GM12878 (cell line): ENCODE measurements at places on chromosomes 1 and 21. TPM values are rescaled to one million over a fixed set of nuclear protein-coding genes. Genes with fewer than 3 reads are reported as not detected.

ALDH9A1 gene
- 34.4 and 37.0 TPM in 2 replicates for total RNA-seq

KCNT2 gene
- not detected in 2 replicates for total RNA-seq

GRCh38 chr1:236394879-236395229 lies 768 bp downstream of the EDARADD start:
- no peak for DNase-seq

- no peak for DNase-seq
These were observed 31.4 kb upstream of the ARTN start for GRCh38 chr1:43902058-43902831.

- DNase-seq: no peak
These were observed 14.9 kb downstream of the COPA start for GRCh38 chr1:160328184-160328583.

- DNase-seq: no peak
These were observed 47.2 kb upstream of the PRMT6 start for GRCh38 chr1:107009281-107009680.

DNA sequence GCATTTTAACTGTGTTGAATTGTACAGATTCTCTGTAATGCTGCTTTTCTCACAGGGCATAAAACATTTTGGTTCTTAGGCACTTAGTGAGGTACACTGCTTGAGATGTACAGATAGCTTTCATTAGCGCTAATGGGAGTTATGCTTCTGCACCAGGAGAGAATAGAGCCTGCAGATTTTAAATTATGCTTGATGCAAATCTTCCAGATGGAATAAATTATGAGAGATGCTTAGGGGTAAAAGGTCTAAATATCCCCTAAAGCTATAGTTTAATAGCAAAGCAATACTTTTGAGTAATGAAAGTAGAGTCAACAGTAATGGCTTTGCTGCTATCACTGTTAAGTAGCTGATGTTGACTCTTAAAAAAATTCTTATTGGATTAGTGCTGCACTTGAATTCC lies 248.9 kb downstream of the S1PR1 start:
- no peak for DNase-seq

DNA sequence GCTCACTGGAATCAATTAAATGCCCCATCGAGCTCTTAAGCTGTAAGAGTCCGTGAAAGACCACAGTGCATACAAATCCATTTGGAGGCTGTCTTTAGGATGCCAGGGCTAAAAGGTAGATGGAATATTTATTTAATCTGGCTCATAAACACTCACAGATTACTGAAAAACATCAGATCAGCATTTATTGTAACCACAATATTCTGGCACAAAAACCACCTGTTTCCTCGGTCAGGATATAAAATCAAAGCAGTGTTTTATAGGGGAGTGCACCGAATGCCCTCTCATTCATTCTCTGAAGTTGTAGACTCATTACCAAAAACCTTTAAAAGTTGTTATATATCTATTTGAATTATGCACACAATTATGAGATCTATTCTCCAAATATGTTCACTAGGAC lies 500.9 kb downstream of the NEGR1 start:
- no peak for DNase-seq

- DNase-seq: no peak
These were observed 89.1 kb downstream of the MAN1C1 start for GRCh38 chr1:25705699-25706098.

DNA sequence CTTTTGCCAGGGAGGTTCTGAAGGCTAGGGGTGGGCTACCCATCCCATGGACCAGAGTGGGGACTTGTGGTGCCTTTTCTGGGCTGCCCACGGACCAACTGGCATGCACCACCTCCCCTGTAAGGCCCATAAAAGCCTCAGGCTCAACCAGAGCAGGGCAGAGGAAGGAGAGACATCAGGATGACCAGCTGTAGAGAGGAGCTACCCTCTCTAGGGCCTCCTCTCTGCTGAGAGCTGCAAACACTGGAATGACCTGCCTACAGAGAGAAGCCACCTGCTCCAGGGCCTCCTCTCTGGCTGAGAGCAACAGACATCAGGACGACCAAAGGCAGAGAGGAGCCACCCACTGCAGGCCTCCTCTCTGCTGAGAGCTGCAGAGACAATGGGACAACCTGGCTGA lies 140.9 kb downstream of the EIF4G3 start:
- DNase-seq: no peak

- DNase-seq: no peak
These were observed 10.5 kb upstream of the PGD start for GRCh38 chr1:10388387-10388715.

DNA sequence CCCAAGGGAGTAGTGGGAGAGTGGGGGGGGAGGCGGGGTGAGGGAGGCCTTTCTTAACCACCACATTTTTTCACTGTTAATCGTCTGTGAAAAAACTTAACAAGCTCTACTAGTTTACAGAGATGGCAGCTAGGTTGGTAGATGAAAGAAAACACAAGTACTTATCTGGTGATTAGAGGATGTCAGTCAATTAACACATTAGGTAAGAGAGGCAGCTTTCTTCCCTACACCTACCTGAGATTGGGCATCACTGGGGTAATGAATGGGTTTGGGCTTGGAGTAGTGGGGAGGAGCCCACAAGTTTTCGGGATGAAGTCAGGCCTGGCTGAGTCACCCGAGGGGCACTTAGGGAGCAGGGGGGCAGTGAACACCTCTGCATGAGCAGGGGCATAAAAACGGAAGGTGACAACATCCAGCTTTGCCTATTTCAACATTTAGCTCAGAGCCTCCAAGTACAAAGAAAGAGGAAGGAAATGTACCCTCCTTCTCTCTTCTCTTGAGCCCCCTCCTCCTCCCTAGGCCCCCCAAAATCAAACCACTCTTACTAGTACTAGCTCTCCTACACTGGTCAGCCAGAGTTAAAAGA lies 2.5 kb downstream of the LBR start:
- no peak for DNase-seq

- no peak for DNase-seq
These were observed 997.3 kb downstream of the AMY1C start for GRCh38 chr1:104746994-104747393.

DNA sequence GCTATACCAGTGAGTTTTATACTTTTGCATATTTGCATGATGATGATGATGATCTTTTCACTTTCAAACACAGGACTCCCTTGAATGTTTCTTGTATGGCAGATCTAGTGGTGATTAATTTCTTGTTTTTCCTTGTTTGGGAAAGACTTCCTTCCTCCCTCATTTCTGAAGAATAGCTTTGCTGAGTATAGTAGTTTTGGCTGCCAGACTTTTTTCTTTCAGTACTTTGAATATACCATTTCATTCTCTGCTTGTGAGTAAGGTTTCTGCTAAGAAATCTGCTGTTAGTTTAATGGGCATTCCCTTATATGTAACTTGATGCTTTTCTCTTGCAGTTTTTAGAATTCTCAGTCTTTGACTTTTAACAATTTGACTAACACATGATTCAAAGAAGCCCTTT lies 547.4 kb upstream of the CXADR start:
- no peak for DNase-seq

DNA sequence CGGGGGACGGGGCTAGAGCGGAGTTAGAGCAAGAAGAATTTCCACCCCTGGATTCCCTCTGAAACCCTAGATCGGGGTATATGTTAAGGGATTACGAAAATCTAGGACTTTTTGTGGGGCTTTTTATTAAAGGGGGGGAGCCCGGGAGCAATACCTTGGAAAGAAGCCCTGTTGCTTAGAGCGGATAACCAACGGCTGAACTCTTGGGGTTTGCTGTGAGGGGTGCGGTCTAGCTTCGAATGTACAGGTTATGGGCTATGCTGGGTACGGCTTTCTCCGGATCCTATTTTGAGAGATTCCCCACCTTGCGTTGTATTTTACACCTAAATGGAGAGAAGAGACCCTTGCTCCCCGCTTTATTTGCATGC lies 626 bp downstream of the DYRK3 start:
- no peak for DNase-seq

GRCh38 chr1:92998821-92999220 lies 37.6 kb upstream of the DIPK1A start:
- no peak for DNase-seq

DNA sequence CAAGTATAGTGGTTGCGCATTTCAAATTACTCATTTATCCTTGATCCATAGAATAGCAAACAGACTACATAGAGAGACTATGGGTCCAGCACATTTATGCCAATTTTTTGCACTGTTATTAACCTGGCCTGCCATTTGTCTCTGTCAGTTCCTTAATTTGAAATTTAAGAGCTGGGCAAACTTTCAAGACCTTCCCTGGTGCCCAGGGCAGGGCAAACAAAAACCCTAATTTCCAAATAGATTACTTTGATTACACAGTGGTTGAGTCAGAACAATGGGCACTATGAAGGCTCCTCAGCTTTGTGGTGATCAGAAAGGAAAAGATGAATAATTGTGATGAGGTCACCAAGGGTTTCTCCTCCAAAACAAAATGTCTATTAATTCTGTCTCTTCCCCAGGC lies 80.6 kb downstream of the TNFSF18 start:
- no peak for DNase-seq

DNA sequence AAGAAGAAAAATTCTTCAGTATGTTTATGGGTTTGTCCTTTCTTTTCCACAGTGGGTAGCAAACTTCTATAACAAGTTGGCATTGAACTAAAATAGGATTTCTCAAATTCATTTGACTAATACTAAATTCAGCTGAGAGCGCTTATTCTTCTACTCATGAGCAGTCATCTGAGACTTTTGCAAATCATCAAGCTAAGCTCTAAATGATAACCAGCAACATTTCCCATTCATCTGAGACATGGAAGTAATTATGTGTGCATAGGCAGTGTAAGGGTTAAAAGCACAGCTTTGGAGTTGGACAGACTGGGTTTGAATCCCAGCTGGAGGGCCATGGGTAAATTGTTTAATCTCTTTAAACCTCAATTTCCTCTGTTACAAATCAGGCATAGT lies 18.3 kb upstream of the CNR2 start:
- DNase-seq: no peak

DNA sequence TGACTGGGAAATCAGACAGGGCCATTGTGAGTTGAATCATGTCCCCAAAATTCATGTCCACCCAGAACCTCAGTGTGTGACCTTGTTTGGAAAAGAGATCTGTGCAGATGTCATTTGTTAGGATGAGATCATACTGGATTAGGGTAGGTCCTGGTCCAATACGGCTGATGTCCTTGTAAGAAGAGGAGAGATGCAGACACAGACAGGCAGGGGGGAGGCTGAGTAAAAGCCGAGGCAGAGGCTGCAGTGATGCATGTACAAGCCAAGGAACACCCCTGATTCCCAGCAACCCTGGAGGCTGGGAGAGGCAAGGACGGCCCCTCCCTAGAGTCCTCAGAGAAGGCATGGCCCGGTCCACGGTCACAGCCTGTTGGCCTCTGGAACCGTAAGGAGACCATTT lies 15.9 kb upstream of the NPPB start:
- no peak for DNase-seq

DNA sequence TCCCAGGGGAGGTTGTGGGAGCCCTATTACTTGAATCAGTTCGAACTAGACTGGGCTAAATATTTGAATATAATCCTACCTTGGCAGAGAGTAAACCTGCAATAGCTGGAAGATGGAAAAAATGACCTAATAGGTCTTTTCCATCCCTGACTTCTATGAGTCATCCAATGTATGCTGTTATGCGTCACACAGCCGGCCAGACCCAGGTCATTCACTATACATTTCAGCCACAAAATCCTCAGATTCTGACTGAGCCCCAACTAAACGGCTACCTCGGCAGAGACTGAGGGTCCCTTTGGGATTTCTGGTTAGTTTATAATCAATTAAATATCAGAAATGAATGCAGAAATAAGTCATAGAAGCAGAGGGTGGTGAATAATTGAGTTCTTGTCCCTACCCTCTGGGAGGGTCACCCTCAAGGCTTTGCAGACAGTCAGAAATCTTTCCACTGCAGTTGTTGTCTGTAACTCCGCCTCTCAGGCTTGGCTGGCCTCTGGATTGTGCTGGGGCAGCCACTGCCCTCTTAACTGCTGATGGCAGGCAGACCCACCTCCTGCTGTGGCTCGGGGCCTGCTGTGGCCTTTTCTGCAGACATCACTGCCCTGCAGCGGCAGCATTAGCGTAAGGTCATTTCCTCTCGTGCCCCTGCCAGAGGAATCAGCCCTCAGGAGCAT lies 240.5 kb downstream of the TGFB2 start:
- DNase-seq: no peak

- DNase-seq: no peak
These were observed 417.6 kb downstream of the PTPRU start for GRCh38 chr1:29653886-29654450.

- no peak for DNase-seq
These were observed 13.8 kb downstream of the TRIM46 start for GRCh38 chr1:155187456-155187891.

GRCh38 chr1:155016231-155016831 lies 13.7 kb downstream of the ZBTB7B start:
- DNase-seq: no peak

DNA sequence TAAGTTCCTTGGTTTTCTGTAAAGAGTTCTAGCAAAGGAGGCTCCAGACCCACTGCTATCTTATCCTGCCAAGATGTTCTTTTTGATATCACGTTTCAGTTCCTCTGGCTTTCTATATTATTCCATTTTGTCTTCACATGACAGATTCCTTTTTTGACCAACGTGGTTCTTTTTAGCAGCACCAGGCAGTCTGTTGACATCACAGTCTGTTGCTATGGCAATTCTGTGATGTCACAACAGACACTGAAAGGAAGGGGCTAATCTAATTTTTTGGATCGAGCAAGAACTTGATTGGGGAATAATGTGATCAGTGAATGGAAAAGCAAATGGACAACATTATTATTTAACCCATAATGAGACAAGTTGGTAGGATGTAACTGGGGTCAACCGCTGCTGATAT lies 64.5 kb upstream of the GOLT1A start:
- no peak for DNase-seq

DNA sequence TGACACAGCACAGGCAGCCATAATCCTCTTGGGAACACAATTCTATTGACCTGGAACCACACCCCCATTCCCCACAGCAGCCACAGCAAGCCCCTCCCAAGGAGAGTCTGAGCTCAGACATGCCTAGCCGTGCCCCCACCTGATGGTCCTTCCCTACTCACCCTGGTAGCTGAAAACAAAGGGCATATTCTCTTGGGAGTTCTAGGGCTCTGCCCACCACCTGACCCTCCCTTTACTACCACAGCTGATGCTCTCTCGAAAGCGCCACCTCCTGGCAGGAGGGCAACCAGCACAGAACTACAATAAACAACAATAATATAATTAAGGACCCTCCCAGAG lies 184.8 kb upstream of the COA6 start:
- peak; percentile 12 for DNase-seq

DNA sequence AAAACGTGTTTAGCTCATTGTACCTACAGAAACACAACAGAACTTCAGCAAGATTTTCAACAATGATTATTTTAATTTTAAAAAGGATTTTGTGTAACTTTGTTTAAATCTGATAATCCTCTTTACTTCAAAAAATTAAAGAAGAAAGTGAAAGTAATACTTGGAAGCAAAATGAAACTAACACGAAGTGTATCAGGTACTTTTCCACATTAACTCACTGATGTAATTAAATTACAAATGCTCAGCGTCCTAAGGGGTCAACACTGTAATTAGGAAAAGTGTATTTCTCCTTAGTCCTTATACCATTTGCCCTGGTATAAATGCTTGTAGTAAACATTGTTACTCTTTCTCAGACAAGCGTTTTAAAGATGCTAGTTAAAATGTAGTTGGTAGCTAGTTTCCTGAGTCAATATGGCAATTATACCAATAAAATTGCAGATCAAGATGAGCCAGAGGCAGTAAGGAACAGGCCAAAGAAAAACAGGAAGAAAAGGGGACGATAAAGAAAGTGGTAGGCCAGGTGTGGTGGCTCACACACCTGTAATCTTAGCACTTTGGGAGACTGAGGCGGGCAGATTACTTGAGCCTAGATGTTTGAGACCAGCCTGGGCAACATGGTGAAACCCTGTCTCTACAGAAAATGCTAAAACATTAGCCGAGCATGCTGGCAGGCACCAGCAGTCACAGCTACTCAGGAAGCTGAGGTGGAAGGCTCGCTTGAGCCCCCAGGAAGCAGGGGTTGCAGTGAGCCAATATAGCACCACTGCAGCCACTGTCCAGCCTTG lies 553.0 kb downstream of the SMYD3 start:
- DNase-seq: peak; percentile 32
